ENCODE measurements at places on chromosomes 6 and 20. TPM values are rescaled to one million over a fixed set of nuclear protein-coding genes. Genes with fewer than 3 reads are reported as not detected.
A peak's percentile ranks its signal among the peaks of the same experiment; 100 is the strongest.

RBPJL gene
- total RNA-seq, result not detected

IL22RA2 gene
- total RNA-seq, result not detected

GNRH2 gene
- total RNA-seq, result not detected

TAP1 gene
- 15.1 TPM for total RNA-seq

MOCS1 gene
- 61.7 TPM for total RNA-seq

NT5E gene
- 4.3 TPM for total RNA-seq

HAO1 gene
- not detected for total RNA-seq

EPPIN gene
- total RNA-seq, result not detected

COL12A1 gene
- 24.2 TPM for total RNA-seq

ZBTB46 gene
- 4.3 TPM for total RNA-seq

ZNF334 gene
- total RNA-seq, result not detected

MAS1L gene
- not detected for total RNA-seq

LY6G5C gene
- 3.2 TPM for total RNA-seq

DNA sequence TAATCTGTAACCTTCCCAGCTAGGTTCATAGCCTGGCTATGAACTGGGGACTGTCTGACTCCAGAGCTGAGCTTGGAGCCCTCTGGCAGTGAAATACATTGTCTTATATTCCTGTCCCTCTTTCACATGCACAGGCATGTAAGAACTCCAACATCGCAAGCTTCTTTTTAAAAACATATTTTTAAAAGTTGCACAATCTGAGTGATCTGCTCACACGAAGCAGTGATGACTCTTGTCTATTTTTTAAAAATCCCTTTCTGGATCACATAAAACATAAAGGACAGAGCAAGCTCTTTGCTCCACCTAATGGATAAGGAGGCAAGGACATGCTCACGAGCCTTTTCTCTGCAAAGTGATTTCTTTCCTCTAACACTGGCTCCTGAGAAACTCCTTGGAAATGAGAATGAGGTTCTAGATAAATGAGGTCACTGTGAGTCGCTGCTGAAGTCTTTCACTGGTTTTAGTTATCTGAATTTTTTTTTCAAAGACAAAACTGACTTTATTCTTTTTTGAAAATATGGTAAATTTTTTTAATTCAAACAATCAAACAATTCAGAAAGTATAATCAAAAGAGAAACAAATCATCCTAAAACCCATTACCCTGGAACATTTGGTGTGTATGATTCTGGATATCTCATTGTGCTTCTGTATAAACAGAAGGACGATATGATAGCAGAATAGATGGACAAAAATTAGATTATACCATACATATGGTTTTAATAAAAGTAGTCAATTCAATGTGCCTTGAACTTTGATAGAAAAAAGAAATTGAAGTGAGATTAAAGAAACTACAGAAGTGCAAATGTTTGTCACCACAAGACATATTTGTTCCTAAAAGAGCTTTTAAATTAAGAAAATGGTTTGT lies 30.8 kb downstream of the IL20RA start:
- no peak overlapping the region for H3K4me3 ChIP-seq
- H3K27me3 ChIP-seq, result no peaks in the 10 kb centered on the region
- DNase-seq, result no peak
- no peak overlapping the region for H3K27ac ChIP-seq

GRCh38 chr20:33727115-33727479 lies 4.7 kb upstream of the ZNF341 start:
- H3K27ac ChIP-seq, result no peak overlapping the region
- H3K27me3 ChIP-seq, result no peaks in the 10 kb centered on the region
- no peaks in the 10 kb centered on the region for H3K36me3 ChIP-seq
- no peak for DNase-seq
- H3K4me1 ChIP-seq, result peaks cover 6% of the 10 kb centered on the region
- no peak overlapping the region for H3K4me3 ChIP-seq

GRCh38 chr6:66232890-66233289 lies 525.9 kb upstream of the EYS start:
- DNase-seq, result no peak
- H3K4me3 ChIP-seq, result no peak overlapping the region
- no peak overlapping the region for H3K27ac ChIP-seq
- no peaks in the 10 kb centered on the region for H3K4me1 ChIP-seq

- peak overlapping the region; percentile 98 for H3K4me3 ChIP-seq
- no peaks in the 10 kb centered on the region for H3K27me3 ChIP-seq
These were observed 4.1 kb upstream of the ZKSCAN8 start for GRCh38 chr6:28137505-28137981.

- no peak for DNase-seq
- no peak overlapping the region for H3K27ac ChIP-seq
- H3K27me3 ChIP-seq, result no peaks in the 10 kb centered on the region
- H3K4me3 ChIP-seq, result no peak overlapping the region
These were observed 536.8 kb downstream of the EYS start for GRCh38 chr6:65170273-65170672.

GRCh38 chr20:4171538-4172116 lies 156.3 kb upstream of the RNF24 start:
- H3K4me3 ChIP-seq, result peak overlapping the region; percentile 54
- no peaks in the 10 kb centered on the region for H3K36me3 ChIP-seq
- H3K27me3 ChIP-seq, result no peaks in the 10 kb centered on the region
- peaks cover 9% of the 10 kb centered on the region for H3K4me1 ChIP-seq

DNA sequence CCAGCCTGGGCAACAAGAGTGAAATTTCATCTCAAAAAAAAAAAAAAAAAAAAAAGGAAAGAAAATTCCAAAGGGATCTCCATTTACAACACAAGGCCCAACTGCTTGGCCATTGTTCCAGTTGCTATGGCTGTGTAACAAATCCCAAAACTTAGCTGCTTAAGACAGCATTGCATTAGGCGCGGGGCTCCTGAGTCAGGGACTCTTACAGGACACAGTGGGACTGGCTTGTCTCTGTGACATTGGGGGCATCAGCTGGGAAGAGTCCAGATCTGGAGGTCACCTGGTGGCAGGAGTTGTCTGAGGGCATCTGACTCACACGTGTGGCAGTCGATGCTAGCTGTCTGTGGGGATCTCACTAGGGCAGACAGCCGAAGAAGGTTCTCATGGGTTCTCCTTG lies 35.6 kb downstream of the TTLL9 start:
- no peaks in the 10 kb centered on the region for H3K27me3 ChIP-seq
- no peak for DNase-seq
- no peaks in the 10 kb centered on the region for H3K36me3 ChIP-seq
- H3K4me3 ChIP-seq, result no peak overlapping the region

DNA sequence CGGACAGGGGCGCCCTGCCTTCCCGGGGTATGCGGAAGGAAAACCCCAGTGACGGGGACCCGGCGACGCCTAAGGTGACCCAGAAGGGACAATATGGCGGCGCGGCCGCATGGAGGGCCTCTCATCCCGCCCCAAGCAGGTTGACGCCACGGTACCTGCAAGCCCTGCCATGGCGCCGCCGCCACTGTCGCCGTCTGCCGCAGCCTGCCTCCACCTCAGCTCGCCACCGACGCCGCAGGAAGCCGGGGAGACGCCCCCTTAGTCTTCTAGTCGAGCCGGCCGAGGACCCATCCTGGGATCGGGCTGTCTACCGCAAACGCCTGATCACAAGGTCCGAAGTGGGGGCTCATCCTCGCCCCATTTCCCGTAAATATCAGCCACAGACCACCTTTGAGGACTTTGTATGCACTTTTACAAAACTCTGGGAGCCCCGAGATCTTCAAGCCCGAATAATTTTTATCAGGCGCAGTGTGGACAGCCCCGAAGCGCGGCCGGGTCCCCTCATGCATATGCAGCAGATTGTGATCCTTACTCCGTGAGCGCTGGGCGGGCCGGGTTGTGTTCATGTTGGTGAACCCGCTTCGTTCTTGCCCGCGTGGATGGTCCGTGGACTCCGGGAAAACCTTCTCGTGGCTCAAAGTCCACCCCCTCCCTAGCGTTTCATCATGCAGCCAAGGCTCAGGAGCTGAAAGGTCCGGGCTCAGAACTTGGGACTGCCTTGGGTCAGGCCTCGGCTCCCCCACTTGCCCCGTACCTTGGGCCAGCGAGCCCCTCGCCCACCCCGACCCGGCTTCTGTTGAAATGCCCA lies at the start of gene BLCAP:
Gene BLCAP (minus strand): TSS at position 239 of the 808 bp plus-strand sequence. CDS start 8,702 bp downstream, outside the sequence.
- no peaks in the 10 kb centered on the region for H3K36me3 ChIP-seq
- H3K4me1 ChIP-seq, result peaks cover 36% of the 10 kb centered on the region
- DNase-seq, result peak; percentile 85

GRCh38 chr6:11050731-11051130 lies 6.6 kb upstream of the ELOVL2 start:
- no peak overlapping the region for H3K27ac ChIP-seq
- H3K36me3 ChIP-seq, result no peaks in the 10 kb centered on the region
- H3K4me3 ChIP-seq, result no peak overlapping the region
- no peak for DNase-seq

- no peak overlapping the region for H3K4me3 ChIP-seq
- H3K27me3 ChIP-seq, result no peaks in the 10 kb centered on the region
- no peaks in the 10 kb centered on the region for H3K4me1 ChIP-seq
- peak; percentile 25 for DNase-seq
These were observed 206.1 kb upstream of the PRDM1 start for GRCh38 chr6:105880030-105880492.

DNA sequence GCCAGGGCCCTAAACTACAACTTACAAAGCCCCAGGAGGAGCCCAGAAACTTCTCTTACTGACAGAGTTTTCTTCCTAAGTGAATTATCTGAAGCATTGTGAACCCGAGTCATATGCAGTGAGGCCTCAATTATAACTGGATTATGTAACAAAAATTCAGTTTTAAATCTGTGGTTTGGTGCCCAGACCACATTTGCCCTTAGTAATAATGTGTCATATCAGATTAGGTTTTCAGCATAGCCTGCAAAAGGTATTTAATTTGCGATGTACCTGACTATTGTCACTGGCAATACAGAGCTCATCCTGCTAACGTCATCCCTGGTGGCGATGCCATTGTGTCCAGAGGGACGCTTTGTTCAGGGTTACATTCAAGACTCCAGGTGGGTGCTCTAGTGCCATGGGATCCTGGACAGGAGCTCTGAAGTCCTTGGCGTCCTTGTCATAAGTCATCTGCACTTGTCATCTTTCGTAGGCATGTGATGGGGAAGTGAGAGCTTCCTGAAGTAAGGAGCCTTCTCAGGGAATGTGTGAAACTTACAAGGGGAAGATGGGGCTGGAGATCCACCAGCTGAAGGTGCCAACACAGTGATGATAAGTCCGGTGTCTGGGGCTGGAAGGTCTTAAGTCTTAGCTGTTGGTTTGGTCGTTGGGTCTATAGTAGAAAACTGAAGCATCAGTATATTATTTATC lies 65.1 kb downstream of the HIVEP1 start:
- no peak overlapping the region for H3K27ac ChIP-seq
- no peaks in the 10 kb centered on the region for H3K36me3 ChIP-seq
- H3K27me3 ChIP-seq, result no peaks in the 10 kb centered on the region
- H3K4me1 ChIP-seq, result no peaks in the 10 kb centered on the region
- no peak overlapping the region for H3K4me3 ChIP-seq

GRCh38 chr6:33417128-33417902 lies 592 bp downstream of the CUTA start:
- peaks cover 23% of the 10 kb centered on the region for H3K4me1 ChIP-seq
- no peak for DNase-seq
- peaks cover 42% of the 10 kb centered on the region for H3K36me3 ChIP-seq
- H3K27ac ChIP-seq, result peak overlapping the region; percentile 94
- no peaks in the 10 kb centered on the region for H3K27me3 ChIP-seq
- peak overlapping the region; percentile 74 for H3K4me3 ChIP-seq

GRCh38 chr6:113353392-113353791 lies 503.8 kb upstream of the MARCKS start:
- H3K36me3 ChIP-seq, result no peaks in the 10 kb centered on the region
- H3K4me1 ChIP-seq, result peaks cover 10% of the 10 kb centered on the region
- no peaks in the 10 kb centered on the region for H3K27me3 ChIP-seq
- no peak overlapping the region for H3K27ac ChIP-seq
- no peak overlapping the region for H3K4me3 ChIP-seq

DNA sequence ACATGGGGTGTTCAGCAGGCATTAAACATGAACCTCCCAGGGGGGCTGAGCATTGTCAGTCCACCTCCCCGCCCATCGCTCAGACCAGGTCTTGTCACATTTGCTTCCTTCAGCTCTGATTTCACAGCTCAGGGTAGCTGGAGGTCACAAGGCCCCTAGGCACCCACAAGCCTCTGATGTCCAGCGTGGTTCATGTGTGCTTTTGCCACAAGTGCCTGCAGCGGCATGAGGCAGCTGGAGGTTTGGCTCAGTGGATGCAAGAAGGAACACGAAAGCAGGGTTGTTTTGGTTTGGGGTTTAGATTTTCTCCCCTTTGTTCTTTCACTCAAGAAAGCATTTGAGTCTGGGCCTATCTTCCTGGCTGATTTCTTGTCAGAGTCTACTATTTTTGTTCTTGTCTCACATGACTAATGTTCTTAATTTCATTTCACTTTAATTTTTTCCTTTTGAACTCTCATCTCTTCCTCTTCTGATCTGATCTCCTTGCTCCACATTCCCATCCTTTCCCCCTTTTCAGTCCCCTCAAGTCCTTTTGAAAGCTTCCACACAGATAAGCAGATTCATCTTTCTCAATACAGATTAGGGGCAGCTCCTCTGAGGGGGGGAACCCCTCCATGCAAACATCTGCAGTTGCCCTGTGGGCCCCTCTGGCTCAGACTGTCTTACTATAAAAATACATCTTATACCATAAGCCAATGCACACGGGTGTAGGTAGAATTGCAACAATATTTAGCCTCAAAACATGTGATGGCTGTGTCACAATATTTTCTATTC lies 68.1 kb upstream of the CEP85L start:
- no peaks in the 10 kb centered on the region for H3K36me3 ChIP-seq
- H3K4me3 ChIP-seq, result no peak overlapping the region
- no peaks in the 10 kb centered on the region for H3K27me3 ChIP-seq
- DNase-seq, result no peak
- peaks cover 4% of the 10 kb centered on the region for H3K4me1 ChIP-seq

DNA sequence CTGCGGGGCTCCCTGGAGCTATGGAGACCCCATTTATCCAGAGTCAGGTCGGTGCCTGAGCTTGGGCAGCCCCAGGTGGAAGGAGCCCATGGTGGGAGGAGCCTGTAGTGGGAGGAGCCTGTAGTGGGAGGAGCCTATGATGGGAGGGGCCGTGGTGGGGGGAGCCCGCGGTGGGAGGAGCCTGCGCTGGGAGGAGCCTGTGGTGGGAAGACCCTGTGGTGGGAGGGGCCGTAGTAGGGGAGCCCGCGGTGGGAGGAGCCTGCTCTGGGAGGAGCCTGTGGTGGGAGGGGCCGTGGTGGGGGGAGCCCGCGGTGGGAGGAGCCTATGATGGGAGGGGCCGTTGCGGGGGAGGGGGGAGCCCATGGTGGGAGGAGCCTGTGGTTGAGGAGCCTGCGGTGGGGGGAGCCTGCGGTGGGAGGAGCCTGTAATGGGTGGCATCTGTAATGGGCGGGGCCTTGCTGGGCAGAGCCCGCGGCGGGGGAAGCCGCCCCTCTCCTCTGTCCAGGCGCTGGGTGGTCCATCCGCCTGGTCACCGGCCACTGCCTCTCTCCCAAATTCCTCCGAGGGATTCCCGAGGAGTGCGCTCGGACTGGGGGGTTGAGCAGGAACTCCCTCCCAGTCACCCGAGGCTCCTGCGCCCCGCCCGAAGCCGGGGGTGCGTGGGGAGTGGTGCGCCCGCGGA lies 567 bp upstream of the FNDC11 start:
- peak overlapping the region; percentile 51 for H3K4me3 ChIP-seq
- peaks cover 23% of the 10 kb centered on the region for H3K27me3 ChIP-seq
- no peaks in the 10 kb centered on the region for H3K36me3 ChIP-seq
- H3K27ac ChIP-seq, result no peak overlapping the region

GRCh38 chr6:96990462-96990861 lies 65.9 kb downstream of the KLHL32 start:
- H3K27me3 ChIP-seq, result no peaks in the 10 kb centered on the region
- no peak for DNase-seq
- no peak overlapping the region for H3K27ac ChIP-seq
- no peaks in the 10 kb centered on the region for H3K36me3 ChIP-seq
